ENCODE measurements at places on chromosomes 4 and X.

GRCh38 chrX:154481911-154482601 lies 3.0 kb upstream of the LAGE3 start:
- DNase-seq: no peak

- DNase-seq: no peak
Measured at GRCh38 chr4:122612540-122612939, 8.3 kb downstream of the IL21 start.

GRCh38 chr4:610411-611261 lies 14.7 kb upstream of the PDE6B start:
- no peak for DNase-seq

DNA sequence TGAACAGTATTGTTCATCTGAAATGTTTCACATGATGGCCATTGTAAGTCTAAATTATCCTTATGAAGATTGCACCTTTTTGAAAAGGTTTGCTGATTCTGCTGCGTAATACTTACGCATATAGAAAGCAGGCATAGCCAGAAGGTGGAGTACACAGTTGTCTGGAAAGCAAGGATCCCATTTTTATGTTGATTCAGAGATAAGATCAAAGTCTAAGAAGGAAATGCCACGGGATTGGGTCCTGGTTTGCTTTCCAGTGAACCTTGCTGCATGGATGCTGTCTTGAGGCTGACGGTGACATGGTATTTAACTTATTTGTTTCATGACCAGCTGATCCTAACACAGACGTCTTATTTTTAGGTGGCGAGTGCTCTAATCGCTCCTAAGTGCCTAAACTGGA lies 15.5 kb downstream of the MAGEA9B start:
- DNase-seq: no peak

GRCh38 chr4:164188236-164188635 lies 565.7 kb upstream of the SMIM31 start:
- DNase-seq: no peak

GRCh38 chr4:52369649-52370048 lies 289.5 kb downstream of the USP46 start:
- no peak for DNase-seq

DNA sequence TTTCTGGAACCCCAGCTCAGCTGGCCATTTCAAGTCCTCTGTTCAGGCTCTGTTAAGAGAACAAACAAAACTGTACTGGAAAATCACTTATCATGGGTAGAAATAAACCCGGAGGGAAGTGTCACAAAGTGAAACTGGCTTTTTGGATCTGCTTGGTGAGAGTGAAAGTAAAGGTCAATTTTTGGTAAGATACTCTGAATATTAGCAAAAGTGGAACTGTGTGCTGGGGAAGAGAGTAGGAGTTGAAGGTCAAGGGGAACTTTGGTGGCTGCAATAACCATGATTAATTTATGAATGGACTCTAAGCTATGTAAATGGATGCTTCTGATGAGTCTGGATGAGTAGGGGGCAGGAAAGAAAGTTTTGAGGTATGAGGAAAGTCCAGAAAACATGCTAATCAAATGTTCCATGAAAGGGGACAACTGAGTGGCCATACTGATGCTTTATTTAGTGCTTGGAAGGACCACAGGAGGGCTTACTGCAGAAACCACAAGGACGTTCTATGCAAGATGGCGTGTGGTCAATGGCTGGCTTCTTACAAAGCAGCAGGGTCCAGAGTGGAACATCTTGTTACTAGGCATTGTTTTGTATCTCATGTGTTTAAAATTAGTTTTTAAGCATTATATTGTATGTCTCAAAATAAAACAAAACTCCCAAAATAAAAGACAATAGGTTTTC lies 36.8 kb upstream of the TNIP3 start:
- no peak for DNase-seq

DNA sequence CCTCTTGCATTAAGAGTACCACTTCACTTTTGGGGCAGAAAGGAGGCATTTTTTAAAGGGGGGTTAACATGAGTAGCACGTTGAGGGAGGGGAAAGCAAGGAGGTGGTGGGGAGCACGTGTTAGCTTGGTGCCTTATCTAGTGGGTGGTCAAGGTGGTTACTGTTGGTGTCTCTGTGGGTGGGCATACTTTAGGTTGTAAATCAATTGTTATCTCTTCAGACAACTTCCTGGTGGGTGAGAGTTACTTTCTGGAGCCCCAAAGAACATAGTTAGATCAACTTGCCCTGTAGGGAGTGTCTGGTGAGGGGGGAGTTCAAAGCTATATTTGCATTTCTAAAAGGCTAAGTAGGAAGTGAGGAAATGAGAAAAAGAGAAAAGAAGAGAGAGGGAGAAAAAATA lies 297.7 kb upstream of the CLNK start:
- DNase-seq: no peak

GRCh38 chrX:96704629-96705028 lies 20.0 kb downstream of the DIAPH2 start:
- DNase-seq: no peak

- no peak for DNase-seq
Measured at GRCh38 chr4:26141911-26142638, 178.7 kb upstream of the RBPJ start.

- DNase-seq: no peak
Measured at GRCh38 chrX:132532913-132533312, 44.1 kb upstream of the MBNL3 start.

- DNase-seq: no peak
Measured at GRCh38 chr4:79334783-79335182, 8.9 kb upstream of the NAA11 start.
